ENCODE measurements at places on chromosomes 2 and 18. TPM values are rescaled to one million over a fixed set of nuclear protein-coding genes. Genes with fewer than 3 reads are reported as not detected.

DIPK1C gene
- total RNA-seq = not detected

ELOA2 gene
- under 0.01 TPM for total RNA-seq

MTA3 gene
- total RNA-seq = 13.4 TPM

CDKL4 gene
- not detected for total RNA-seq

RNF152 gene
- total RNA-seq = 0.73 TPM

LCT gene
- 0.10 TPM for total RNA-seq

CKAP2L gene
- total RNA-seq = 0.21 TPM

KHK gene
- 0.52 TPM for total RNA-seq

CHST9 gene
- 0.10 TPM for total RNA-seq

AMER3 gene
- total RNA-seq = not detected

RAD51AP2 gene
- total RNA-seq = not detected

LTBP1 gene
- 13.6 TPM for total RNA-seq

PLCD4 gene
- 0.21 TPM for total RNA-seq

ANO7 gene
- total RNA-seq = 0.10 TPM

TLX2 gene
- 0.10 TPM for total RNA-seq

SLC8A1 gene
- total RNA-seq = 51.2 TPM
